CD4-positive, alpha-beta T cell treated with Interleukin-6 at 100 ng/mL for 8 hours (primary cell): ENCODE measurements at places on chromosomes 1 and 21.
A peak's percentile ranks its signal among the peaks of the same experiment; 100 is the strongest.

DNA sequence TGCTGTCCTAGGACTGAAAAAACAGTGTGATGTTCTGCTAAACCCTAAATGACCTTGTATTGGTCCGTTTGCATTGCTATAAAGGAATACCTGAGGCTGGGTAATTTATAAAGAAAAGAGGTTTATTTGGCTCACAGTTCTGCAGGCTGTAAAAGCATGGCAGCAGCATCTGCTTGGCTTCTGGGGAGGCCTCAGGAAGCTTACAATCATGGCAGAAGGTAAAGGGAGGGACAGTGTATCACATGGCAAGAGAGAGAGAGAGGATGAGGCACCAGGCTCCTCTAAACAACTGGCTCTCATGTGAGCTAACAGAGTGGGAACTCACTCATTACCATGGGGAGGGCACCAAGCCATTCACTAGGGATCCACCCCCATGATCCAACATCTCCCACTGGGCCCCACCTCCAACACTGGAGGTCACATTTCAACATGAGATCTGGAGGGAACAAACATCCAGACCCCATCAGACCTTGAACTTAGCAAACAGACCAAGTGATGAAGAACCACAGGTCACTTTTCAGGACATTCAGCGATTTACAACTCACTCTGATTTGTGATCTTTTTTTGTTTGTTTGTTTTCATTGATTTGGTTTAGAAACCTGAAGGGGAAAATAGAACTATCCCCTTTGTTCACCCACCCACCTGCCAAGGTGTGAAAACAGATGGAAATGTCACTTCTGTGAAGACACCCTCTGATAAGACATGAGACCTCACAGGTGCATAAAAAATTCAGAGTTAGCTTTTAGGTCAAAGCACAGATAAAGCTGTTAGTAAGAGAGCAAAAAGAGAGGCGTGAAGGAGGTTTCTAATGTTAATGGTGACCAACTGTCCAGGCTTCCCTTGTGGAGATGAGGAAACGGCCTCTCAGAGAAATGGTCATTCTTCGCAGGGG is 104.2 kb upstream of the RALGPS2 start:
- no peak for DNase-seq

DNA sequence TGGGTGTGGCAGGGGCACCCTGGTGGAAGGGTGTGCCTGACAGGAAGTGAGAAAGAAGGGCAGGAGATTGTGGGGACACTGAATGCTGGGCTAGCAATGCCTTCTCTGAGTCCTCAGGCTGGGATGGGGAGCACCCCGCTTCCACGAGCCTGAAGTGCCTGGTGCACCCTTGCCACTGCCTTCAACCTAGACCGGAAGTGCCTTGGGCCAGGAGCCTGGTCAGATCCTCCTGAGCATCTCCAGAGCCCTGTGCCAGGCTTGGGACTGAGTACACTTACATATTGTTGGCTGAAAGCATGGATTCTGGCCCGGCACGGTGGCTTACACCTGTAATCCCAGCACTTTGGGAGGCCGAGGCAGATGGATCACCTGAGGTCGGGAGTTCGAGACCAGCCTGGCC is 205.8 kb upstream of the EDN2 start:
- no peak for DNase-seq

DNA sequence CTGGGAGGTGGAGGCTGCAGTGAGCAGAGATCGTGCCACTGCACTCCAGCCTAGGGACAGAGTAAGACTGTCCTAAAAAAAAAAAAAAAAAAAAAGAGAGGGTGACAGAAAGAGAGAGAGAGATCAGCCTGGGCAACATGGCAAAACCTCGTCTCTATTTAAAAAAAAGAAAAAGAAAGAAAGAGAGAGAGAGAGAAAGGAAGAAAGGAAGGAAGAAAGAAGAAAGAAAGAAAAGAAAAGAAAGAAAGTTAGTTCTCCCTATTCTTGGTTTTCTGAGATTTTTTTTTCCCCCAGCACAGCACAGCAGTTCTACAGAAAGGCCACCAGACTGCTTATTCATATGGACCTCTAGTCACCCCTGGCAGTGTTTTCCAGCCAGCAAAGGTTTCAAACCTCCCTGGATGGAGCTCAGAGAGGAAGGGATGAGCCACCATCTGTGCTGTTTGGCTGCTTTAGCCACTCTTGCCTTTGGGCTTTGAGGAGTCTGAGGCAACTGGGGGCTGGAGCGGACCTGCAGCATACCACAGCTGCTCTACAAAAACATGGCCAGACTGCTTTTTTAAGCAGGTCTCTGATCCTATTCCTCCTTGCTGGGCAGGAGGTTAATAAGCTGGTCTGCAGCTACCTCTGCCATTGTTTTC is 10.6 kb downstream of the S100A6 start:
- DNase-seq, result no peak

GRCh38 chr1:29579821-29580425 is 343.6 kb downstream of the PTPRU start:
- no peak for DNase-seq

GRCh38 chr21:34017039-34017961 is 56.1 kb upstream of the MRPS6 start:
- DNase-seq, result no peak

GRCh38 chr1:227910511-227911153 is 37.1 kb downstream of the WNT9A start:
- DNase-seq, result no peak

GRCh38 chr21:27076025-27076424 is 109.1 kb upstream of the ADAMTS5 start:
- no peak for DNase-seq

DNA sequence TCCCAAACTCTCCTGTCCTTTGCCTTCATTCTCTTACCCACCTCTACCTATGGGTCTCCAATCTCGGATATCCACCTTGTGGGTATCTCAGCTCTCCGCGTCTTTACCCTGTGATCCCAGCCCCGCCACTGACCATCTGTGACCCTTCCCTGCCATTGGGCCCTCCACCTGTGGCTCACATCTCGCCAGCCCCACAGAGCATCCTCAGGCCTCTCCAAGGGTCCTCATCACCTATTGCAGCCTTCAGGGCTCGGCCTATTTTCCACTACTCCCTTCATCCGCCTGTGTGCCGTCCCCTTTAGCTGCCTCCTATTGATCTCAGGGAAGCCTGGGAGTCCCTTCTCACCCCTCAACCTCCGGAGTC is 11.1 kb downstream of the BCAN start:
- DNase-seq, result no peak

DNA sequence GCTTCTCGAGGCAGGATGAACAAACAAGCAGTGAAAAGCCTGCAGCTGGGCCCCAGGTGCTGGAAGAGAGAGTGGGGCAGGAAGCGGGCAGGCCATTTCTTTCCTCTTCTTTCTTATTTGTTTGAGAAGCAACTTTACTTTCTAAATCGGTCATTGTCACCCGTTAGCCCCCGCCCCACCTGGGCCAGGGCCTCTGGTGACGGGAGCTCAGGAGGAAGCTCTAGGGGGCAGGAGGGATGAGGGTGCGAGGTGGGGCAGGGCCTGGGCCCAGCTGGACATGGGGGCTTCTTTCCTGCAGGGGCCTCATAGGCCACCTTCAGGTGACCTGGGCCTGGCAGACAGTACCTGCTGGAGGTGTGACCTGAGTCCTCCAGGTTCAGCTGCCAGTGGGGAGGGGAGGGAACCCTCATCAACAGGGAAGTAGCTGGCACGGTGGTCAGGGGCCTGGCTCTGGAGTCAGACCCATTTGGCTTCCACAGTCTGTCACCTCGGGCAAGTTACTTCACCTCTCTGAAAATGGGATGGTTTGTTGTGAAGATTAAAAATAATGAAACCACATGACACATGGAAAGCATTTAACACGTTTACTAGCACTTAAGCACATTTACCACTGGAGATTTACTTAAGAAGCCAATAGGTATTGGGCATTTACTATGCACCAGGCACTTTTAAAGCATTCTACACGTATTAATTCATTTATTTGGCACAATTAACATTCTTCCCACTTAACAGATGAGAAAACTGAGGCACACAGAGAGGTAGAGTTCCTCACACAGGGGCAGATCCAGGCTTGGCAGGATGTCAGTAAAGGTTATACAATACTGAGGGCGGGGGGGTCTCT is 54.1 kb upstream of the ID3 start:
- peak; percentile 74 for DNase-seq
